ENCODE measurements at places on chromosomes 2 and 18.
A peak's percentile ranks its signal among the peaks of the same experiment; 100 is the strongest.

GRCh38 chr2:149200109-149200520 lies 130.3 kb upstream of the LYPD6 start:
- no peak for DNase-seq

GRCh38 chr2:75586971-75587370 lies 26.2 kb upstream of the EVA1A start:
- no peak for DNase-seq

DNA sequence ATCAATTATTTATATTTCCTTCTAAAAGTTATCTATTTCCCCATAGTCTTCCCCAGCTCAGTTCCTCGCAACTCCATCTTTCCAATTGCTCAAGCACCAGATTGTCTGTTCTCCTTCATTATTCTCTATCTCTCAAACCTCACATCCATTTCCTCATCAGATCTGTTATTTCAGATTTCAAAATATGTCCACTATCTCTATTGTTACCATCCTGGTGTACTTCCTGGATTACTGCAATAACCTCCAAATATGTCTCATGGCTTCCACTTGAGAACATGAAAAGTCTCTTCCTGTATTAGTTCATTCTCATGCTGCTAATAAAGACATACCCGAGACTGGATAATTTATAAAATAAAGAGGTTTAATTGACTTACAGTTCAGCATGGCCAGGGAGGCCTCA lies 641.7 kb upstream of the ZEB2 start:
- no peak for DNase-seq

DNA sequence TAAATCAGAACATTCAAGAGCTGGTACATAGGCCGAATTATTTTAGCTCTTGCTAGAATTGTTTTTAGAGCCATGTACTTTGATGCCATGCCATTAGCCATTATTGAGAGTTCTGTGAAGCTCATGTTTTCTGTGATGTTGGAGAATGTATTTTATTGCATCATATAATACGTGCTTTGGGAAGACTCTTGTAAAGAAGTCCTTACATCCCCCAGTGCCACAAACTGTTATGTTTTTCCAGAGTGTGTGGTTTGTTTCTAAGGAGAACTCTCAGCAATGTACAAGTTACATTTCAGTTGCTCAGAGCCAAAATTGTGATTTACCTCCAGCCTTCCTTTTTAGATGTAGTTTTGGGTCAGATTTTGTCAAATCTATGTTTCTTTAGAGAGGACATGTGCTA lies 148.6 kb downstream of the HAUS1 start:
- DNase-seq, result no peak

DNA sequence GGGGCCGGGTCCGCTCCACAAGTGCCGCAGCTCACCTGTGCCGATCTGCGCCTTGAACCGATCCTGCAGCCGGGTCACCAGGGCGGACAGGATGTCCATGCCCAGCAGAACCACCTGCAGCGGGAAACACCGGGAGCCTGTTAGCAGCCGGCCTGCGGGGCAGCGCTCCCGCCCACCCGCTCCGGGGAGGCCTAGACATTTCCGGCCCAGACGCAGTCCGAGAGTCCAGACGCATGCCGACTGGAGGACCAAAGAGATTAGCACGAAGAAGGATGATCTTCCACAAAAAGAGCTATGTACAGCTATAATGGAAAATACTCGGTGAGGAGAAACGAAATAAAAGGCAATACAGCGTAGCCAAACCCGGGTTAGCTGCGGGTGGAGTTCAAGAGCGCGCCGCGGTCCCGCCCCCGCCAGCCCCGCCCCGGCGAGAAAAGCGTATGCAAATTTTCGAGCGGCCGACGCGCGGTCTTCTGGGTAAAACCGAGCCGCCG lies 421 bp upstream of the RNU4ATAC start:
- DNase-seq, result no peak

GRCh38 chr2:233838726-233839446 lies 15.4 kb downstream of the HJURP start:
- peak; percentile 4 for DNase-seq

DNA sequence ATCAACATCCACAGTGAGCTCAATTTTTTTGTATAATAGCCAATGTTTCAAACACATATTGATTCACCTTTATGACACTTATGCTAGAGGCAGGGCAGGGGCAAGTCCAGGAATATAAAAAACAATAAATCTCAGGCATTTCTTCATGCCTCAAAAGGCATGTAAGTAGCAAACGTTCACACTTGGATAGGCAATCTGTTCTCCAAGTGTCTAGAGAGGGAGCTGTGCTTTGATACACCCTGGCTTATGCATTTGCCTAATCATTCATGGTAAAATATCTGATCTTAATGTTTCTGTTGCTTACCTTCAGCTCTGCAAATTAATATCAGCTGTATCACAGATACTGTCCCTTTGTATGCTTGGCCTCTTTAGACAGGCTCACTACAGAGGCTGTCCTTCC lies 464.5 kb upstream of the SETBP1 start:
- no peak for DNase-seq

- no peak for DNase-seq
Measured at GRCh38 chr2:85933753-85934594, 45.2 kb upstream of the ST3GAL5 start.

- DNase-seq, result no peak
Measured at GRCh38 chr2:238924796-238925195, 76.9 kb downstream of the TWIST2 start.

- DNase-seq, result no peak
Measured at GRCh38 chr2:60826111-60826510, 55.3 kb upstream of the REL start.

DNA sequence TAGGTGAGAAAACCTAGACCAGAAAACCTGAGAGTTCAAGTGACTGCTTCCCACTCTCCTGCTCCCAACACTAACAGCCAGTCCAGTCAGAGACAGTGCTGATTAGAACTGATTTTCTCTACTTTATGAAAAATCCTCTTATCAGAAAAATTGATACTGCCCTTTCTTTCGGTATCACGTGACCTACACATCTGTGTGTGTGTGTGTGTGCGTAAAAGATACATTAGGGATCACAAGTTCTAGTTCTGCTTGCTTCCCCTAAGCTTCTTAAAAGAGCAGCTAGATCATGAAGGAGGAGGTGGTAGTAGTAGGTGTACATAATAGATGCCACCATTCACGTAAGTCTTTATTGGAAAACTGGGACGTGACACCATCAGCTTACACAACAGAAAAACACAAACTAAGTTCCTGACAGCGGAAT lies 1.5 kb downstream of the ARL5A start:
- DNase-seq, result no peak

- no peak for DNase-seq
Measured at GRCh38 chr2:213185147-213185822, 33.9 kb upstream of the IKZF2 start.

- DNase-seq, result no peak
Measured at GRCh38 chr2:126444512-126444911, 211.4 kb upstream of the GYPC start.

DNA sequence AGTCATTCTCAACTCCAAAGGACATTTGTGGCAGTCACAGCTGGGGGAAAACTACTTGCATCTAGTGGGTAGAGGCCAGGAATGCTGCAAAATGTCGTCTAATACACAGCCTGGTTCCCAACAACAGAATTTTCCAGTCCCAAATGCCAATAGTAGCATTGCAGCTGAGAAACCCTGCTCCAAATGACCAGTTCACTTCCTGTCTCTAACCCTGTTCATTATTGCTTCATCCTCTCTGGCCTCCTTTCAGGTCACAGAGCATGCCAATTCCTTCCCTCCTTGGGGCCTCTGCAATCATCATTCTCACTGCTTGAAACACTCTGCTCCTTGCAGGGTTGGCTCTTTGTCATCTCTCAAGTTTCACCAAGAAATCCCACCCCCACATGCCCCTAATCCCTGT lies 139.1 kb downstream of the IRS1 start:
- DNase-seq, result no peak

DNA sequence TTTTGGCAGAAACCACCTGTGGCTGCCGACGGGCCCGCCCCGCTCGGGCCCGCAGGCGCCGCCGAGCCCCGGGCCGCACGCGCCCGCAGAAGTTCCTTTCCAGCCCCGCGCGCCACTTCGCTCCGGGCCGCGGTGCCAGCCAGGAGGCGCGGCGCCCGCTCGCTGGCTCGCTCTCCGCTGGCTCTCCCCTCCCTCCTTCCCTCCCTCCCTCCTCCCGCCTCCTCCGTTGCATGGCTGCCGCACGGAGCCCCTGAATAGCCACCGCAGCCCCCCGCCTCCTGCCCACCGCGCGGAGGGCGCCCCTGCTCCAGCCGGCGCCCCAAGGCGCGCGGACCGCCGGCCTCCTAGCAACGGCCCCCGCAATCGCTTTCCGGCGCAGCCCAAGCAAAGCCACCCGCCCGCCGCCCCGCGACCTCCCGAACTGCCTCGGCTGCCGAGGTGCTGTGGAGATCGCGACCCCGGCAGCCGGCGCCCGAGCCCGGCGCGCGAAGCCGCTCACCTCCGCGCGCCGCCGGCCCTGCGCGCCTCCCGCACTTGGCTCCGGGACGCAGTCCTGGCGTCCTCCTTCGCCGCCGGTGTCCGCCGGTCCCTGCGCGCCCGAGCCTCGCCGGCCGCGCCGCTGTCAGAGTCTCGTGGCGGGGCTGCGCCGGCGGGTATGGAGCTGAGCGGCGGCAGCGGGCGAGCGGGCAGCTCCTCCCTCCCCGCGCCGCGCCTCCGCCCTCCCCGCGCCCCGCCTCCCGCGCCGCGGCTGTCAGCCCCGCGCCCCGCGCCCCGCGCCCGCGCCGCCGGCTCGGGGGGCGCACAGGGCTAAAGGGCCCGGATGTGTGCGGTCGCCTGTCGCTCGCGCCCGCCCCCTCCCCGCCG lies at the start of gene ZBTB7C:
Gene ZBTB7C (minus strand): TSS at position 657 of the 864 bp plus-strand sequence.
- DNase-seq, result peak; percentile 12

DNA sequence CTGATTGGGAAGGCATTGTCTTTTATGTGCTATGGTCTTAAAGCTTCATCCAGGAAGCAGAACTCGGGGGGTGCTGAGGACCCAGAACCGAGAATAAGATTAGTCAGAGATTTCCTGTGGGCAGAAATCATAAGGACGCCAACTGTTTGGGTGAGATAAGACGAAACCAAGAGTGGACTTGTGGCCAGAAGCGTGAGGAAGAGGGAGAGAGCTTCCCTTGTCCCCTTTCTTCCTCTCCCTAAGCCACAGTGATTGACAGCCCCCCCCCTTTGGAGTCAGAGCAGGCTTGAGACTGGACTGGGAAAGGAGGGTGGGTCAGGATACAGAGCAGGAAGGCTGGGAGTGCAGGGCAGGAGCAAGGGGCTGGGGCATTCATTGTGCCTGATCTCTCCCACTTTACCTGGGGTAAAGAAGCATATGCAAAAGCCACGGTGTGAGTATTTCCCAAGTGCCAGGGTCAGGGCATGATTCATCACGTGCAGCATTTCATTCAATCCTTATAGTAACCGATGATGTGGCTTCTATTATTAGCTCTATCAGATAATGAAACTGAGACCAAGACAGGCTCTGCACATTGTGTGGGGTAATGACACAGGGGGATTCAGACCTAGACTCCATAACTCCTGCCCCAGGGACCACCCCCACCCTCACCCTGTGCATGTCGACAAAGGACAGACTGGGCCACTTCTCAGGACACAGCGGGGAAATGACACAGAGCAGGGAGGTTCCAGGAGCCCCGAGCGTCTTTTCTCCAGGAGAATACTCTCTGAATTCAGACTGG lies 3.0 kb upstream of the IL1RN start:
- no peak for DNase-seq

DNA sequence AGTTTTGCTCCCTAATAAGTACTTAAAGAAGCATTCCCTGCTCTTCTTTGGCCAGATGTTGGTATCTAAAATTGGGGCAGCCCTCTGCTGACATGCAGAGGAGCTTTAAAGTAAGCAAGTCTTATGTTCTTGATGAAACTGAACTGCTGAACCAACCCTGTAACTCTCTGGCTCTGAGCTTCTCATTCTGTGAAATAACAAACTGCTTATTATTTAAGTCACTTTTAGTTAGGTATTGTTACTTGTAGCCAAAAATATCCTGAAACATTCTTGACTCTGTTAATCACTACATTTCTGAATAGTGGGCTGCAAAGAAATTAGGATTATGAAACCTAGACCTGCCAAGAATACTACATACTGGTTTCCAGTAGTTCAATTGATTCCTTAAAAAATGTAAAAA lies 15.5 kb downstream of the PPP3R1 start:
- DNase-seq, result no peak

DNA sequence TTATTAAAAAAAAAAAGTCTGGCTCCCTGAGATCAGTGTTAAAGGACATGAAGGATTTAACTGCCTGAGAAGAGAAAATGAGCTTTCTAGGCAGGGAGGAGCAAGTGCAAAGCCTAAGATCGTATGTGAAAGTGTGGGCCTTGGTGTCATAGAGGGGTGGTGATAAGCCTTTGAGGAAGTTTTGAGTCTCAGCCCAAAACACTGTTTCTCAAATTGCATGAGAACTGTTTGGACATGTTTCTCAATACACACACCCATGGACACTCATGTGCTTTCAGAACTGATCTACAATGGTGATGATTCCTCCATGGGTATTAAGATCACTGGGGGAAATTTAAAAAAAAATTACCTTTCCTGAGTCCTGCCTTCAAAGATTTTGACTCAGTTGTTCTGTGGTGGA lies 336.7 kb upstream of the RND3 start:
- DNase-seq, result no peak

- DNase-seq, result no peak
Measured at GRCh38 chr2:550860-551567, 126.2 kb downstream of the TMEM18 start.

- DNase-seq, result no peak
Measured at GRCh38 chr2:56191617-56192016, 7.8 kb downstream of the CCDC85A start.

- peak; percentile 6 for DNase-seq
Measured at GRCh38 chr2:240952496-240953246, 45.7 kb upstream of the SNED1 start.

- no peak for DNase-seq
Measured at GRCh38 chr2:238728330-238729260, 119.3 kb upstream of the TWIST2 start.

DNA sequence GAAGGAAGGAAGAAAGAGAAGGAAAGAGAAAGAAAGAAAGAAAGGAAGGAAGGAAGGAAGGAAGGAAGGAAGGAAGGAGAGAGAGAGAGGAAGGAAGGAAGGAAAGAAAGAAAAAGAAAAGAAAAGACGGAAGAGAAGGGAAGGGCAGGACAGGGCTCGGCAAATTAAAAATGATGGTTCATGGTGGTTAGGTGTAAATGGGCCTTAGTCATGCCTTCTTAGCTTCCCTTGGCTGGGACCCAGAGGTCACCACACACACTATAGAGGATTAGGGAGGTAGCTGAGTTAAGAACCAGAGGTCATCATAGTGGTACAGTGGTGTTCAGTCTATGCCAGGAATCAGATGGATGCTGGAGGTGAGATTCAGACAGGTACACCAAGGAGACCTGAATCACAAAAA lies 9.3 kb upstream of the ATL2 start:
- no peak for DNase-seq

GRCh38 chr18:3283253-3283863 lies 21.4 kb downstream of the MYL12B start:
- no peak for DNase-seq

All from stimulated activated naive CD8-positive, alpha-beta T cell treated with anti-CD3 and anti-CD28 coated beads, Interleukin-15, amount 100 ng/mL, for 72 hours (primary cell).